AG08396 (cell line): ENCODE measurements at places on chromosomes 12 and 14.

- DNase-seq: peak; percentile 88
Measured at GRCh38 chr12:104177663-104178501, 37.7 kb upstream of the TXNRD1 start.

- DNase-seq: no peak
Measured at GRCh38 chr14:24197056-24197450, 1.8 kb upstream of the TM9SF1 start.

DNA sequence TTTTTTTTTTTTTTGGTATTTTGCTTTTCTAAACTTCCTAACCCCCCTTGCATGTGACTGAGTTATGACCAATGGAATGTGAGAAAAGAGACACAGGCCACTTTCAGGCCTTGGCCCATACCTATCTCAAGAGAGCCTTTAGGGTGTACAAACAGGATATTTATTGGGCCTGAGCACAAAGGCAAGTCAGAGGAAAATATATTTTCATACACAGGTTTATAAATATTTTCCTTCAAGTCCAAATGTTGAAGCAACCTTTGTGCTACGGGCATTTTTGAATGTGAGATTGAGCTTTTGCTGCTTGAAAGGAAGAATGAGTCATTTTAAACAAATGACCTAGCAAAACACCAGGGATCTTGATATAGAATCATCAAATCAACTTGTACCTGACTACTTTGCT lies 228.6 kb upstream of the E2F7 start:
- peak; percentile 31 for DNase-seq

DNA sequence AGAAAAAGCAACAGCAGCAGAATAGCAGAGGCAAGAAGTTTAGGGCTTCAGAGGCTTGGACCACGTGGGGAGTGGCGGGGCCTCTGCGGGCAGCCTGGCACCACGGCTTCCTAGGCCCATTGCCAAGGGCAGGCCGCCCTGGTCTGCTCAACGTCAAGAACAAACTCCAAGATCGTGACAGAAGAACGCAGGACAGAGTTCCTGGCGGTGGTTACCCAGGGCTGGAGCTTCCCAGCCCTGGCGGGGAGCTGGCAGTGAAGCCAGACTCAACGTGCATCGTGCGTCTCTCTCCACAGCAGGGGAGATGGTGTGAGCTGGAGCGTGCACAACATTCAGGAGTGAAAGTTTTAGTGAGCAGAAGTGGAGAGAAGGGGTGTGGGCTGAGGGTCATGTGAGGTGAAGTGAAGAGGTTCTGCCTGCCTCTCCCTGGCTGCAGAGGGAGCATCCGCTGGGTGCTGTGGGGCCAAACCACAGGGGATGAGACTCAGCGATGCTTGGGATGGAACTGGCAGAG lies 13.9 kb upstream of the CACNA2D4 start:
- DNase-seq: peak; percentile 32

DNA sequence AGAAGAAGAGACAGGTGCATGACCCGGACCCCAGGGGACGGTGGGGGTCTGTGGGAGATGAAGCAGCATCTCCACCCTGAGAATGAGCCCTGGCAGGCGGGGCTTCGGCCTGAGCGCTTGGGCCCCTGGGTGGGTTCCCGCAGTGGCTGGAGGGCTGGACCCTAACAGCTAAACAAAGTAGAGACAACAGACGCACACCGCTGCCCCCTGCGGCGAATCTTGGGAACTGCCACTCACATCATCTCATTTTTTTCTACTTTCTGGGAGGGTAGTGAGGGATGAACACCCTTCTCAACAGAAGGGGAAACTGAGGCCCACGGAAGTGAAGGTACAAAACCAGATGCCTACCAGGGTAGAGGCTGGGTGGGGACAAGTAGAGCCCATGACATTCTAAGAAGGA lies 104.7 kb downstream of the RFLNA start:
- DNase-seq: peak; percentile 76

DNA sequence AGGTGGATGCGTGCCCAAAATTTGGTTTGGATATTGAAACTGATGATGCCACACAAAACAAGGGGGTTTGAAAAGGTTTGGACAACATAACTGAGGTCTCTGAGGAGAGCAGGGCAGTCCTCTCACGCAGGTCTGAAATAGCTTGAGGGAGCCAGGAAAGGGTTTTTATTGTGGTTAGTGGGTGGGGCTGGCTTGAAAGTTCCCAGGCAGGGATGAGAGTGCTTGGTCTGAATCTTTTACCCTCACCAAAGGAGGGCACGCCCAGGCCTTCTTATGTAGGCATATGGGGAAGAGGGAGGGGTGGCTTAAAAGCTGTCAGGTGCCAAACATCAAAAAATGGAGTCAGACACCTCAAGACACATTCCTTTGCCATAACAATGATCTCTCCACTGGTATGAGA lies 493.1 kb upstream of the CCDC196 start:
- no peak for DNase-seq

DNA sequence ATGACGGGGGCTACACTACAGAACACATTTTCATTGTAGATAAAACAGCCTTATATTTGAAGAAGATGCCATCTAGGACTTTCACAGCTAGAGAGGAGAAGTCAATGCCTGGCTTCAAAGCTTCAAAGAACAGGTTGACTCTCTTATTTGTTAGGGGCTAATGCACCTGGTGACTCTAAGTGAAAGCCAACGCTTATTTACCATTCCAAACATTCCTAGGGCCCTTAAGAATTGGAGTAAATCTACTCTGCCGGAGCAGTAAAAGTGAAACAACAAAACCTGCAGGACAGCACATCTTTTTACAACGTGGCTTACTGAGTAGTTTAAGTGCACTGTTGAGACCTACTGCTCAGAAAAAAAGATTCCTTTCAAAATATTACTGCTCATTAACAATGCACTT lies 487.2 kb upstream of the SOX5 start:
- DNase-seq: no peak

GRCh38 chr12:14886271-14886670 lies 617 bp upstream of the MGP start:
- no peak for DNase-seq

DNA sequence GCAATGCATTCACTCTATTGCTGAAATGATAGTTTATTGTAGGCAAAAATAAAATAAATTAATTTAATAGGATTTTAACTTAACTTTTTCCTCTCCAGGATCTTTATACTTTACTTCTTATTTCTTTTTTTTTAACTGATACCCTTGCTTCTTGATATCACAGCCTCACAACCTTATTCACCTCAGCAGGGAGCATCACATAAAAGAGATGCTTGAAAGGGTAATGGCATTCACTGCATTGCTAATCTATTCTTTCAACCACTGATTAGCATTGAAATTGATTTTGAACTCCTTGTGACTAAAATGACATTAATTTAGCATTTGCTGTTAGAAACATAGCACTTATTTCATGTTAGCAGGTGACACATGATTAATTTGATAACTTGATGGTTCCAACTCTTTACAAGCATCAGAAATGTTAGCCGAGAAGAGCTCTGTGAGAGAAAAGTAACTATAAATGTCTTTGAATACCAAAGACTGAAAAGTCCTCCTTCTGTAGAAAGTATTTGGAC lies 689.5 kb upstream of the MGAT4C start:
- no peak for DNase-seq

DNA sequence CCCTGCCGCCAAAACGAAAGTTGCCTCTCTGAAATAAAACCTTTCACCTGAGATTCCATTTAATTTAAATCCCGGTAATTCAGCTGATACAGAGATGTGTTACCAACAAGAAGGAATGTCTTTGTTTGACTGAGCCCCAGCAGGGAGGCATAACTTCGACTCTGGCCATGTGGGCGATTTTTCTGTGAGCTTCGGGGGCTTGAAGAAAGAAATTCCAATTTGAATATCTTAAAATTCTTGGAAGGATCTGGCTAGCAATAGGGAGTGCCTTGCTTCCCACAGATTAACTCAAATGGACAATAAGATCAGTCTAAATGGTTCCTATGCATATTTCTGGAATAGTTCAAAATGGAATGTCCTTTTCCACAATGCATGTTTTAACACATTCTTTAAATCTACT lies 252.5 kb upstream of the TMPO start:
- no peak for DNase-seq

GRCh38 chr14:91298576-91298975 lies 54.1 kb upstream of the GPR68 start:
- no peak for DNase-seq

- DNase-seq: no peak
Measured at GRCh38 chr14:67764496-67764895, 51.9 kb downstream of the ZFYVE26 start.

DNA sequence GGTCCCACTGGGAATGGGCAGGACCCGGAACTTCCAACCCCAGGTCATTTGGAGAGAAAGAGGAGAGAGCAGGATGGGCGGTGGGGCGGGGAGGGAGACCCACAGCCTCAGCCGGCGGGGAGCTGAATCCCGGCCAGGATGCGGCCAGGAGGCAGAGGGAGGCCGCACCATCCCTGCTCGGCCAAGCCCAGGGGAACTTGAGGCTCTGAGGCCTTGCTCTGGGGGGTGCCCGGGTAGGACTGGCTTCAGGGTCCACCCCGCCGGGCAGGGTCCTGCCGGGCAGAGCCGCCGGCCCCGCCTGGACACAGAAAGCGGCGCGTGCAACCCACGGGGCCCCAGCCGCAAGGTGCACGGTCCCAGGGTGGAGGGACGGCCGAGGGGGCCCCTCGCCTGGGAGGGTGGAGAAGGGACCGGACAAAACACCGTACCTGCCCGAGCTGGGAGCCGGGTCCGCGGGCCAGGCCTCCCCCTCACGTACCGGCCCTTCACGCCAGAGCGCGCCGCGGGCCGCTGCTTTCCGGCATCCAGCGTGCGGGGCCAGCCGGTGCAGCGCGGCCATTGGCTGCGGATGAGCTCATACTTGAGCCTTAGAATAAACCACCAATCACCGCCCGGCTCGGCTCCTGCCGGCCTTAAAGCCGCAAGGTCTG lies at the start of gene RPS6KL1:
RPS6KL1 (minus strand) TSS at position 509 of the 650 bp plus-strand sequence. CDS start 1,719 bp downstream, outside the sequence.
- peak; percentile 97 for DNase-seq

DNA sequence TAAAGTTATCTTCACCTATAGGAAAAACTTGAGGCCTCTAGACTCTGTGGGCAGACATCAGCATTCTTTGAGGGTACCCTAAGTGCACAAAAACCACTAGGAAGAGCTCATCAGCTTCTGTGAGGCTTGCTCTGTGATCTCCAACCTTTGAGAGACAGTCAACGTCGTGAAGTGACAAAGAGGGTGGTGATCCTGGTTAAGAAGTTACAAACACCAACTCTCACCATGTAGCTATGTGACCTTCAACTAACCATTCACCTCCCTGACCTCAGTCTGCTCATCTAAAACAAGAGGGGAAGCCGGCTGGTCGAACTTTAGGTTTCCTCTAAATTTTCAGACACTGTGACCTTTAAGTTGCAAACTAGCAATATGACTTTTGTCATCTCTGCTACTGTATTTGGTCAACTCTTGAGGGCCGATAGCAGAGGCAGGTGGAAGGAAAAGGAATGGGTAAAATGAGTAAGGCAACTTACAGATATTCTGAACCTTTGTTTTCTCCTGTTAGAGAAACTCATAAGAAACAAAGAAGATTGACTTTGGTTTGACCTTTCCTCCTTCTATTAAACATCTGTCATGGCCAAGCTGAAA lies 103.2 kb upstream of the PARP11 start:
- no peak for DNase-seq

- DNase-seq: no peak
Measured at GRCh38 chr12:45938566-45938965, 51.8 kb downstream of the SCAF11 start.

GRCh38 chr12:56129206-56129941 lies 1.3 kb downstream of the ESYT1 start:
- peak; percentile 57 for DNase-seq

DNA sequence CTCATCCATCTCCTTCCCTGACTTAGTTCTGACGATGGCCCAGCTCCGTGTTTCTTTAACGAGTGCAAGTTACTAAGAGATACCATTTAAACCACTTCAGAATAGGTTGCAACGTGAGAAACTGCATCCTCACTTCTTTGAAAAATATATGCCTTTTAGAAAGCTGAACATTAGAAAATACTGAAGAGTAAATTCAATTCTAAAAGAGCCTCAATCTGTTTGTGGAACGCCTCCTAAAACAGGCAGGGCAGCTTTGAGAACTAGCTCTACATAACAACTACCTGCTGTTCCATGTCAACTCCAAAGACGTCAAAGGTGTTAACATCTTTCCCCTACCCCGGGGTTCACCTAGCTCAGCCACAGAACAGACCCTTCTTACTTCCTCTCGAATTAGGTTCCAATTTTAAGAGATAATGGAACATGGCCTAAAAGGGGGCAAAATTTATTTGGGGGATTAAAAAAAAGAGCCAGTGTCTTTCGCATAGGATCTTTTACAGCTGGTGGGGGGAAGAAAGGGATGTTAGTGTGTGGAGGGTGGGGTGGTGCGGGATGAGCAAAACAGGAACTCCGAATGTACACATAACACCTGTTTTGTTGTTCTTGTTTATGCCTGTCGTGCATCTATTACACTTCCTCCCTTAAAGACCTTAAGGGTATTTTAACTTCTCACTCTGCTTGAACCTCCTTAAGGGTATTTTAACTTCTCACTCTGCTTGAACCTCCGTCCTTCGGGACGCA lies 3.3 kb downstream of the BHLHE41 start:
- DNase-seq: no peak

DNA sequence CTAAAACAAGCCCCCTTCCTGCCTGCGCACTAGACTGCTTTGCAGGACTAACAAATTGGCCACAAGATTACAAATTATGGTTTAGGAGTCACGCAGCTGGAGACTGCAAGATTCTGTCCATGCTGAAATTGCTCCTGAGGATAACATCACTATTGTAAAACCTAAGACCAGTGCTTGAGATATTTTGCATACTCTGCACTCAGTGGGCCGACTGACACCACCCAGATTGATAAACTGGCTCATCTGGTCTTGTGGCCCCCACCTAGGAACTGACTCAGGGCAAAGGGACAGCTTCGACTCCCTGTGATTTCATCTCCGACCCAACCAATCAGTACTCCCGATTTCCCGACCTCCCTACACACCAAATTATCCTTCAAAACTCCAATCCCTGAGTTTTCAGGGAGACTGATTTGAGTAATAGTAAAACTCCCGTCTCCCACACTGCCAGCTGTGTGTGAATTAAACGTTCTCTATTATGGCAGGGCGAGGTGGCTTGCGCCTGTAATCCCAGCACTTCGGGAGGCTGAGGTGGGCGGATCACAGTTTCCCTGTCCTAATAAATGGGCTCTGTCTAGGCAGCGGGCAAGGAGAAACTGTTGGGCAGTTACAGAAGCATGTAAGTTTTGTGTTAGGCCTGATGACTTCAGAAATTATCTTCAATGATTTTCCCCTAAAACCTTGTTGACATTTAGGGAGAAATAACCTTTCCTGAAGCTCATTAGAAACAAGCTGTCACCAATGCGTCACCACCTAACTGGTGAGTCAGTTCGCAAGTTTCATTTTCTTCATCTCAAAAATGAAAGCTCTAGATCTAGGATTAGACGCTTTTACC lies 5.3 kb upstream of the UBC start:
- DNase-seq: no peak

- DNase-seq: no peak
Measured at GRCh38 chr14:103105580-103106150, 11.1 kb downstream of the EXOC3L4 start.

GRCh38 chr14:91996948-91997371 lies 42.9 kb downstream of the TRIP11 start:
- peak; percentile 41 for DNase-seq

DNA sequence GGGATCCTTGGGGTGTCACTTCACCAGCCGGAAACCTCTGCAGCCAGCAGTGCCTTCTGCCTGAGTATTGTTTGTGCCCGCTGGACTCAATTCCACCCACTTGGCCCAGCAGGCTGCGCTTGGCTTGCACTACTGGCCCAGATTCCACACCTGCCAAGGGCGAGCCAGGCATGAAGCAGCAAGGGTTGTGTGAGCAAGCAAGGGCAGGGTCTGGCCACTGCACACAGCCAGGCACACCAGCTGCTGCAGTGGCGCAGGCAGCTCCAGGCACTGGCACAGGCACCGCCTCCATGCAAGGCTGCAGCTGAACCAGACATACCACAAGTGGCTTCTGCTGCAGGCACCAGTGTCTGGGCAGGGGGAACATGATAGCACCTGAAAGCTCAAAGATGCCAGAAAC lies 99.5 kb downstream of the NUAK1 start:
- no peak for DNase-seq
